PC-3 (cell line): ENCODE measurements at places on chromosomes 6 and 20. TPM values are rescaled to one million over a fixed set of nuclear protein-coding genes. Genes with fewer than 3 reads are reported as not detected.

ANGPT4 gene
- total RNA-seq = not detected in 2 replicates

ZSWIM3 gene
- 2.1 and 4.2 TPM in 2 replicates for total RNA-seq

SRMS gene
- 0.22 and 0.63 TPM in 2 replicates for total RNA-seq

MYB gene
- 1.4 and 4.4 TPM in 2 replicates for total RNA-seq

DLK2 gene
- total RNA-seq = 1.4 and 4.4 TPM in 2 replicates

WFDC5 gene
- total RNA-seq = not detected in 2 replicates

PCK1 gene
- not detected in 2 replicates for total RNA-seq

DNA sequence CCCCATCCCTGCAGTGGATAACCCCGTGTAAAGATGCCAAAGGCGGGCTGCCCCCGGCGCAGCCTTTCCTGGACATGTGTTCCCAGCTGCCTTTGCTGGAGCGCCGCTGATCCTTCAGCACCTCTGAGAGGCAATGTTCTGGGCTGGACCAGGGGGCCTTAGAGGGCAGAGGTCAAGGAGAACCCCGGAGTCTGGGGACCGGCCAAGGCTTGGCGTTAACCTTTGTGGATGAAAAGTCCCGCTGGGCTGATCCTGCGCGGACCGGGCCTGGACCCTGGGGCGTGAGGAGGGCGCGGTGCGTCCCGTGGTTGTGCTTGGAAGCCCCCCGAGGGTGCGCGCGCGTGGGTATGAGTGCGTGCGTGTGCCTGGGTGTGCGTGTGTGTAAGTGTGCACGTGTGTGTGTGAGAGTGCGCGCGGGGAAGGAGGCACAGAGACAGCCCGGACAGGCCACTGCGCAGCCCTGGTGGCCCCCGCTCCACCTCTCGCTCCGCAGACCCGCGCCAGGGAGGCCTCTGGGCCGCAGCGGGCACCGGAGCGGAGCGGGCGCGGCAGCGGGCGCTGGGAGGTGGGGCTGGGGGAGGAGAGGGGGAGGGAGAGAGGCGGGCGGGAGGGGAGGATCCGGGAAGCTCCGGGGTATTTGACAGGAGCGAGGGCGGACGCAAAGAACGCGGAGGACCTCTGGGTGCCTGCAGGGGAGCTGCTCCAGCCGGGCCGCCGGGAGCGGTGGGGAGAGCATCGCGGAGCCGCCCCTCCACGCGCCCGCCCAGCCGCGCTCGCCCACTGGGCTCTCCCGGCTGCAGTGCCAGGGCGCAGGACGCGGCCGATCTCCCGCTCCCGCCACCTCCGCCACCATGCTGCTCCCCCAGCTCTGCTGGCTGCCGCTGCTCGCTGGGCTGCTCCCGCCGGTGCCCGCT, at the start of gene SMOC2:
TSS of gene SMOC2 (plus strand) at position 665 of the 914 bp plus-strand sequence. CDS start at position 852, 187 bp downstream.
- no peak within 1 kb of the TSS for H3K27ac ChIP-seq
- peaks cover 16% of the 10 kb centered on the region for H3K27me3 ChIP-seq
- H3K4me1 ChIP-seq = no peaks in the 10 kb centered on the region
- H3K36me3 ChIP-seq = no peaks in the 10 kb centered on the region

DNA sequence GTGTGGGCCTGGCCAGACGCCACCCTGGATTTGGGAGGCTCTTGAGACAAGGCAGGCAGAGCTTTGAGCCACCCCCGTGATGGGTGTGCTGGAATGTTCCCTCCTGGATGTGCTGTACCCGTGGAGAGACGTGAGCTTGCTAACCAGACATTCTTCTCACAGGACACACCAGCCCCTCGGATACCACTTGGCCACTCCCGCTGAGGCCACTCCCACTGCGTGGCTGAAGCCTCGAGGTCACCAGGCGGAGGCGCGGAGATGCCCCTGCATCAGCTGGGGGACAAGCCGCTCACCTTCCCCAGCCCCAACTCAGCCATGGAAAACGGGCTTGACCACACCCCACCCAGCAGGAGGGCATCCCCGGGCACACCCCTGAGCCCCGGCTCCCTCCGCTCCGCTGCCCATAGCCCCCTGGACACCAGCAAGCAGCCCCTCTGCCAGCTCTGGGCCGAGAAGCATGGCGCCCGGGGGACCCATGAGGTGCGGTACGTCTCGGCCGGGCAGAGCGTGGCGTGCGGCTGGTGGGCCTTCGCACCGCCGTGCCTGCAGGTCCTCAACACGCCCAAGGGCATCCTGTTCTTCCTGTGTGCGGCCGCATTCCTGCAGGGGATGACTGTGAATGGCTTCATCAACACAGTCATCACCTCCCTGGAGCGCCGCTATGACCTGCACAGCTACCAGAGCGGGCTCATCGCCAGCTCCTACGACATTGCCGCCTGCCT, 14.1 kb downstream of the SLCO4A1 start:
- H3K27me3 ChIP-seq = no peaks in the 10 kb centered on the region
- H3K27ac ChIP-seq = no peak overlapping the region
- H3K4me3 ChIP-seq = no peak overlapping the region
- peaks cover 70% of the 10 kb centered on the region for H3K36me3 ChIP-seq

- H3K36me3 ChIP-seq = no peaks in the 10 kb centered on the region
- H3K4me1 ChIP-seq = no peaks in the 10 kb centered on the region
- no peak overlapping the region for H3K27ac ChIP-seq
Measured at GRCh38 chr6:1819007-1819406, 209.3 kb downstream of the FOXC1 start.

GRCh38 chr6:161374971-161375873, 101.4 kb upstream of the AGPAT4 start:
- H3K27me3 ChIP-seq = no peaks in the 10 kb centered on the region
- H3K36me3 ChIP-seq = no peaks in the 10 kb centered on the region; the same call in 1 of the 2 replicates

- no peaks in the 10 kb centered on the region for H3K36me3 ChIP-seq
- DNase-seq = peak; percentile 39
- no peaks in the 10 kb centered on the region for H3K4me1 ChIP-seq
- no peak overlapping the region for H3K4me3 ChIP-seq
Measured at GRCh38 chr6:74574794-74575193, 631.1 kb downstream of the COL12A1 start.

DNA sequence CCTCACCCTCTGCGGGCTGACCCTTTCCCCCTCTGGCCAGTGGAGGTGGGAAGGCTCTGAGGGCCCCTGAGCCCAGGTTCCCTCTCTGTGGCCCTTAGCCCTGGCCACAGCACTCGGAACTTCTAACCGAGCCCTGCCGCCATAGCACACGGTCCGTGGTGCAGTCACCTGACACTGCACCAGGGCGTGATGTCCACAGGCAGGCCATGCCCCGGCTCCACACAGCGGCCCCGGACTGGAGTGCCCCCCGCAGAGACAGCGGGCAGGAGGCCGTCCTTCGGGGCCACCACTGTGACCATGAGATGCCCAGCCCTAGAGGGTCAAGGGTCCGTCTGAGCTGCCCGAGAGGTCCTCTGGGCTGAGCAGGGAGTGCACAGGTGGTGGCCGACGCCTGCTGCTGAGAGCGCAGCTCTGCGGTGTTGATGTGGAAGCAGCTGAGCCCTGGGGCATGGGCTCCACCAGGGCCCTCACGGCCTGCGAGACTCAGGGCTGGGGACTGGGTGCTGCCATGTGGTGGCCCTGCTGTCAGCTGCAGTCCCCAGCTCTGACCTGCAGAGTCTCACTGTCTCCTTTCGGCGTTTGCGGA, 11.2 kb upstream of the BHLHE23 start:
- H3K27me3 ChIP-seq = peaks cover 89% of the 10 kb centered on the region
- H3K4me3 ChIP-seq = no peak overlapping the region
- no peak for DNase-seq
- no peak overlapping the region for H3K27ac ChIP-seq
- H3K36me3 ChIP-seq = no peaks in the 10 kb centered on the region
- H3K4me1 ChIP-seq = peaks cover 9% of the 10 kb centered on the region

DNA sequence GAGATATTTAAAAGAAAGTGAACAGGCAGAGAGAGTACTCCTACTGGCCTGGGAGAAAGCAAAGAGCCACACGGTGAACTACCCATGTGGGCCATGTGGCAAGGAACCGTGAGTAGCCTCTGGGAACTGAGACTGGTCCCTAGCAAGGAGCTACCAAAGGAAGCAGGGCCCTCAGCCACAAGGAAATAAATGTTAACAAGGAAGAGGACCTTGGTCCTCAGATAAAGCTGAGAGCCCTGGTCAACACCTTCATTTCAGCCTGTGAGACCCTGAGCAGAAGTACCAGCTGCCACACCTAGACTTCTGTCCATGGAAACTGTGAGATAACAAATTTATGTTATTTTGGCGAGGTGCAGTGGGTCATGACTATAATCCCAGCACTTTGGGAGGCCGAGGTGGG, 25.3 kb downstream of the BMP2 start:
- no peaks in the 10 kb centered on the region for H3K4me1 ChIP-seq
- no peak for DNase-seq
- peaks cover 98% of the 10 kb centered on the region for H3K27me3 ChIP-seq
- no peaks in the 10 kb centered on the region for H3K36me3 ChIP-seq
- H3K27ac ChIP-seq = no peak overlapping the region

GRCh38 chr6:157531169-157531985, 150.4 kb downstream of the ZDHHC14 start:
- peaks cover 15% of the 10 kb centered on the region for H3K4me1 ChIP-seq
- H3K36me3 ChIP-seq = no peaks in the 10 kb centered on the region
- no peak overlapping the region for H3K4me3 ChIP-seq

- peaks cover 50% of the 10 kb centered on the region for H3K4me1 ChIP-seq
- peak; percentile 100 for DNase-seq
- peak overlapping the region; percentile 69 for H3K27ac ChIP-seq
- no peak overlapping the region for H3K4me3 ChIP-seq
- H3K36me3 ChIP-seq = peaks cover 5% of the 10 kb centered on the region; the same call in 1 of the 2 replicates
Measured at GRCh38 chr20:1469925-1470571, 3.4 kb upstream of the NSFL1C start.

DNA sequence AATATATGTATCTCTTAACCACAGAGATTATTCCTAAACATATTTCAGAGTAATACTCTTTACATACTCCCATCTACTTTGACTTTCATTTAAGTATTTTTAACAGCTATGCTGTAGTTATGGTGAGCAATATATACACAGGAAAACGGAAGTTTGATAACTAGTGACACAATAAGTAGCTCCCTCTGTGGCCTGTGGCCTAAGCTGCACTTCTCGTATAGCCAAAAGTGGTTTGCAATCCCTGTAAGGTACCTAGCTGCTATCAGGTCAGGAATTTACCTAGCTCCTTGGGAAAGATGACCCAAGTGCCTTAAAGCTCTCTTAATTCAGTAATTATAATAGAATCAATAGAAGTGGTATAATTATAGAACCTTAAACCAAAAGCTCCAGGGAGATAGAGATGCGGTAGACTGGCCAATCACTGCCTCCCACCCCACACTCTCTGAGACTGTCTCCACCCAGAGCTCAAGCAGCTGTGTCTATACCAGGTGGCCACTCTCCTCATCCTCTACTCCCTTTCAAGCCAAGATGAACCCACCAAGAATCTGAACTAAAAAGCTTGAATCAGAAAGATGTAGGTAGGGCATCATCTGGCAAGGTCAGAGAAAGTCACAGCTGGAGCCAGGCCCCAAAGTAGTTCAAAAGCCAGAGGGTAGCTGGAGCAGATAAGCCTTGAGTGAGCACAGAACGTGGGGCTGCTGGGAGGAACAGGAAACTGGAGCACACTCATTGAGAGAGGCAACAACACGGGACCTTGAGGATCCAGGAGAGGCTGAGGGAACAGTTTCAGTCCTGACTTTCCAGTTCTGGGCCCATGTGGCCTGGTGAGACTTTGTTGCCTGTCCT, 84.9 kb upstream of the ASF1A start:
- H3K36me3 ChIP-seq = no peaks in the 10 kb centered on the region
- H3K27ac ChIP-seq = no peak overlapping the region
- no peak for DNase-seq
- peaks cover 4% of the 10 kb centered on the region; the same call in 1 of the 2 replicates for H3K4me1 ChIP-seq
- no peak overlapping the region for H3K4me3 ChIP-seq

DNA sequence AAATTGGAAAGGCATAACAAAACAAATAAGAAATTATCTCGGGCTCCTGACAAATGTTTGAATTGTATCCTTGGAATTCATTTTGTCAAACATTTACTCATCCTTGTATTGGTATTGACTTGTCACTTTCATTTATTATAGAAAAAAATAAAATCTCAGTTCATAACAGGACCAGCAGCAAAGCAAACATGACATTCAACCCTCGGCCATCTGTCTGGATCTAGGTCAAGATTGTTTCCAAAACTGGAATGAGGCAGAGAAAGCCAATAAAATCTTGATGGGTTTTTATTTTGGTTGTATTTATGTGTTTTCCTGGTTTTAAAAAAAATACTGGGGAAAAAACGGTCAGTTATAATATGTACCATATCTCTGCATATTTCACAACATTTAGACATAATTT, 42.9 kb upstream of the FABP7 start:
- H3K4me1 ChIP-seq = peaks cover 15% of the 10 kb centered on the region; the same call in 1 of the 2 replicates
- no peaks in the 10 kb centered on the region for H3K27me3 ChIP-seq
- H3K4me3 ChIP-seq = no peak overlapping the region
- no peaks in the 10 kb centered on the region for H3K36me3 ChIP-seq
- no peak overlapping the region for H3K27ac ChIP-seq
- no peak for DNase-seq

DNA sequence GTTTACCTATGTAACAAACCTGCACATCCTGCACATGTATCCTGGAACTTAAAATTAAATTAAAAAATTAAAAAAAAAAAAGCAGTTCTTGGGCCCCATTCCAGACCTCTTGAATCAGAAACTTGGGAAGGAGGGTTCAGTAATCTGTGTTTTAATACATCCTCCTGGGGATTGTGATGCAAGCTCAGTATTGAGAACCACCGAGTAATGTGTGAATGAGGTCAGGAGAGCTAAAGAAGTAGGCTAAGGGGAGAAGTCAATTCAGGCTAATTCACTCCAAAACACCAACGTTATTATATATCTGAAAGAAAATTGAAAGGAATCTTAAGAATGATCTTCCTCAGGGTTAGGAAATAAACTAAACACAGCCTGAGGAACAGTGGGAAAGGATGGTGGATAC, 120.4 kb downstream of the RNF144B start:
- no peaks in the 10 kb centered on the region for H3K27me3 ChIP-seq
- DNase-seq = no peak
- peaks cover 6% of the 10 kb centered on the region; the same call in 1 of the 2 replicates for H3K4me1 ChIP-seq
- H3K4me3 ChIP-seq = no peak overlapping the region
- no peaks in the 10 kb centered on the region for H3K36me3 ChIP-seq
- H3K27ac ChIP-seq = no peak overlapping the region

GRCh38 chr20:61295682-61296628, 43.9 kb downstream of the CDH4 start:
- H3K36me3 ChIP-seq = no peaks in the 10 kb centered on the region
- peaks cover 18% of the 10 kb centered on the region for H3K27me3 ChIP-seq
- no peak overlapping the region for H3K4me3 ChIP-seq
- H3K4me1 ChIP-seq = no peaks in the 10 kb centered on the region

DNA sequence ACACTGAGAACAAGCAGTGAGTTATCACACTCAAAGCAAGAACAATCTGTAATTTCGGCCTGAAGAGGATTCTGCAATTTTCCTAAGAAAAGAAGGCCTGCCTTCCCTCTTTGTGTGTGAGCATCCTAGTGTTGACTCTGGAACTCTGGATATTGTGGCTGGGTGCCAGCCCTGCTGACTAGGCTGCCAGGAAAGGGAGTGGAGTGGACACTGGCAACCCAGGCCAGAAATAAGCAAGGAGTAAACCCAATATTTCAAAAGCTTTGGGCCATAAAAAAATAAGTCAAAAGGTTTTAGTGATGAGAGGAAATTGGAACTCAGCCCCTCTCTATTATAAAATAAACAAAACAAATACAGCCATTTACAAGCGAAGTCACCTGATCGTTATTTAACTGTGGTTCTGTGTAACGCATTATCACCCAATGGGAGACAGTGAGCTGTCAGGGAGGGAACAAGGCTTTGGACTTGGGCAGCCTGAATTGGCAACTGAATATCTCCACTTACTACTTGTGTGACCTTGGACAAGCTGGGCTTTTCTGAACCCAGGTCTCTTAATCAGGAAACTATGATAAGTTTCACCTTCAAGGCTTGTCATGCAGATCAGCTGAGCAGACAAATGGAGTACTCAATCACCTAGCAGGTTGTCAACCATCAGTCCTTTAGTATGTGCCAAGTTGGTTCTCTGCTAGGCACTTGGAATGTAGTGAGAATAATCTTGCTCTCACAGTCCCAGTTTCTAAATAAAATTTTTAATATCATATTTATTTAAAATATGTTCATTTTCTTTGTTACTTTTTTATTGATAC, 196.2 kb downstream of the PAX1 start:
- no peaks in the 10 kb centered on the region for H3K27me3 ChIP-seq
- H3K36me3 ChIP-seq = no peaks in the 10 kb centered on the region
- peak; percentile 7 for DNase-seq
